Hematopoietic multipotent progenitor cell treated with erythropoietin and hydrocortisone succinate and interleukin-3 and kit ligand, for 15 days (in vitro differentiated cells): ENCODE measurements at places on chromosomes 12 and 14.

- no peak for DNase-seq
Observed at GRCh38 chr12:14802721-14803010, 612 bp downstream of the WBP11 start.

DNA sequence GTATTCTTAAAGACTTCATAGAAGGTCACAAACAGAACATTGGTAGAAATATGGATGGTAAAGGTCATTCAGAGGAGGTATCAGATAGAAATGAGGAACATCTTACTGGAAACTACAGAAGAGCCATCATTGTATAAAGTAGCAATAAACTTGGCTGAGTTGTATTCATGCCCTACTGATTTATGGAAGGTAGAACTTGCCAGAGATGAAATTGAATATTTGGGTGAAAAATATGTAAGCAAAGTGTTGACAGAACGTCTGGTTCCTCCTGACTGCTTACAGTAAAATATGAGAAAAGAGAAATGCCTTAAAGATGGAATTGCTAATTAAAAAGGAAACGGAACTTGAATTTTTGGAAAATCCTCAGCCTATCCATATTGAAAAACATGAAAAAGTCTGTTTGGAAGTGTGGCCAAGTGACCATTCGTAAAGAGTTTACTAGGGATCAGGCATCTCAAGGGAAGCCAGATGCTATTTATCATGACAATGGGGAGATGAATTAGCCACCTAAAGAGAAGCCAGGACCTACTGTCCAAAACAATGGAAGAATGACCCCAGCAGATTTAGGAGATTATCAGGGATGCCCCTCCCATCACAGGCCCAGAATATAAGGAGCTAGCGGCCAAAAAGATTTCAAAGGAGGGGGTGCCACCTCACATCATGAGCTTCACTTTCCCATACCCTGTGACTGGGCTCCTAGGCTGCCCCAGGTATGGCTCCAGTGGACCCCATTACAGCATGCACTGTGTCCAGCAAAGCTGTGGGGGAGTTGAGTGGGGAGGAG is 189.3 kb downstream of the ITPR2 start:
- DNase-seq = no peak

DNA sequence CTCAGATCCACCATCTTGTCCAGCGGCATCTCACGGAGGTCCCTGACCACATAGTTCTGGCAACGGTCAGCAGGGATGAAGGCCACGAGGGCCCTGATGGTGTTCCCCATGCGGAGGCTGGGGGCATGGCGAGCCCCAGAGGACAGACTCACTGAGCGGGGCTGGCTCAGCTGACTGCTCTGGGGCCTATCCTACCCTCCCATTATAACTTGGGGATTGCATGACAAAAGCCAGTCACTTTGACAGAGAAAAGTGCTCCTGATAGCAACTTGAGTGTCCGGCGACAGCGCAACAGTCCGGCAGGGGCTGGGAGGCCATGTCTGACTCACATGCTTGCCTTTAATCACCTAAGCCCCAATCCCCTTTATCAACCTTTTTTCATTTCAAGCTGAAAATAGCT is at the start of gene LRRC10:
Gene LRRC10, minus strand, starts transcription at position 179 of the 400 bp plus-strand sequence. Its CDS starts 69 bp downstream, at position 110.
- no peak for DNase-seq

GRCh38 chr14:36085861-36086260 is 90.7 kb downstream of the PTCSC3 start:
- no peak for DNase-seq

DNA sequence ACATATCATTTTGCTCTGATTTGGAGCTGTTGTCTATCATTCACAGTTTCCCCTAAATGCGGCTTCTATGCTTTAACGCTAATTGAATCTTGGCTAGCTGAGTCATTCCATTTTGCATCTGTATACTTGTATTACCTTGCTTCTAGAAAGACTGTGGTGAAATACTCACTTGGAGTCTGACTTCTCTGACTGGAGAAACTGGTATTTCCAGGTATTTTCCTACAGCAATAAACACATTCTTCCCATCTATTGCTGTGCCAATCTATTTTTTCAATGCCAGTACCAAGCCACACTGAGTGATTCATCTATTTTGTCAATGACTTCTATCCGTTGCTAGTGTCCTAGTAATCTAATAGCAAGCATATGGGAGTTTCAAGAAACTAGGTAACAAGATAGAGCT is 76.0 kb upstream of the ST8SIA1 start:
- DNase-seq = no peak

GRCh38 chr12:57433370-57433769 is 1.2 kb upstream of the INHBC start:
- DNase-seq = no peak

GRCh38 chr12:115072712-115073111 is 388.7 kb upstream of the TBX3 start:
- DNase-seq = no peak

GRCh38 chr14:84671776-84672175 is 858.2 kb upstream of the FLRT2 start:
- DNase-seq = no peak

- no peak for DNase-seq
Observed at GRCh38 chr14:93792391-93792790, 4.1 kb upstream of the PRIMA1 start.

GRCh38 chr14:33465846-33466700 is 484.8 kb downstream of the EGLN3 start:
- DNase-seq = no peak

GRCh38 chr12:8696442-8697090 is 1.2 kb upstream of the RIMKLB start:
- no peak for DNase-seq

DNA sequence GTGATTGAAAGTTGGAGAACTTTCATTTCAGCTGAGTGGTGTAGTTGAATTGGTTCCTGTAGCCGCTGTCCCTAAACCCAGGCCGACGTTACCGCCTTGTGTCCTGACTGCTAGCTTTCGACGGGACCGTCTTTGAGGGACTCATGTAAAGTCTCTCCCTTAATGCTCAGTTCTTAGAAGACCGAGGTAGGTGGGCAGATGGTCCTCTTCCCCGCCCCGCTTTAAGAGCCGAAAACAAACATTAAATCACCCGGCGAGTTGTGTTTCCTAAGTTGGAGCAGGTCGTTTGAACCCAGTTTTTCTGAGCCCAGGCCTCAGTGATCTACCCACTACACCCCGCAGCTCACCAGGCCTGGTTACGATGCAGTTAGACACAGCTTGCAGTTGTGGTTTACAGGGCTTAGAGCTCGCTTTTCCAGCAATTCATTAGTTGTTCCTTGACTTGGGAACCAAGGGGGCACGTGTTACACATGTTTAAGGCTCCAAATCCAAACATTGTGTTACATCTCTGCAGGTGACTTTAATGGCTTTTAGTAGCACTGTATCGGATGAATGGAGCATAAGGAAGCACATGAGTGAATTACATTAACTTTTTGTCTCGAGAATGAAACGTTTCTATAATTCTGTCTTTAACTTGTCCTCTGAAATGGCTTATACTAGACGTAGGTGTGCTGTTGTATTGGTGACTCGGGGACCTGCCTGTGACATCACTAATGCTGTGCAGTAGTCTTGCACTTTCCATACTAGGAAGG is 790 bp downstream of the NEDD1 start:
- peak; percentile 33 for DNase-seq

DNA sequence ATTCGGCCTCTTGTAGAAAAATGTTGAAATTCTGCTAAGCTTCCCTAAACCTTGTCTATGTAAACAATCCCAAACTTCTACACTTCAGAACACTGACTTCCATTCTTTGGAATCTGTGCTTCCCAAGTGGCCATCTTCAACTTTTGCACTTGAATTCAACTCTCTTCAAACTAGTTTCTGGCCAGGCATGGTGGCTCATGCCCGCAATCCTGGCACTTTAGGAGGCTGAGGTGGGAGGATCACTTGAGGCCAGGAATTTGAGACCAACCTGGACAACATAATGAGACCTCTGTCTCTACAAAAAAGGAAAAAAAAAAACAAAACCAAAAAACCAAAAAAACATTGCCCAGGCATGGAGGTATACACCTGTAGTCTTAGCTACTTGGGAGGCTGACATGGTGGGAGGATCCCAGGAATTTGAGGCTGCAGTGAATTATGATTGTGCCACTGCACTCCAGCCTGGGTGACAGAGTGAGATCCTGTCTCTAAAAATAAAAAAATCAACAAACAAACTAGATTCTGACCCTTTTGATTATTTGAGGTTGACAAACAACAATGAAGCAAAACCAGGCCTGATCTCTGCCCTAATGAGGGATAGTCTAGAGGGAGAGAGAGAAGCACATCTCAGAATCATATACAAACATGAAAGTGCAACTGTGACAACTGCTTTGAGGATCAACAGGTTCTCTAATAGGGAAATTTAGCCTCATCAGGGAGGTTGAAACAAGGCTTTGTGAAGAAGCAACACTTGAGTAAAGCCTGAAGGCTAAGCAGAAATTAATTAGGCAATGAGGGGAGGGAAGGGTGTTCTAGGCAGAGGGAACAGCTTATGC is 11.6 kb upstream of the C12orf75 start:
- no peak for DNase-seq

DNA sequence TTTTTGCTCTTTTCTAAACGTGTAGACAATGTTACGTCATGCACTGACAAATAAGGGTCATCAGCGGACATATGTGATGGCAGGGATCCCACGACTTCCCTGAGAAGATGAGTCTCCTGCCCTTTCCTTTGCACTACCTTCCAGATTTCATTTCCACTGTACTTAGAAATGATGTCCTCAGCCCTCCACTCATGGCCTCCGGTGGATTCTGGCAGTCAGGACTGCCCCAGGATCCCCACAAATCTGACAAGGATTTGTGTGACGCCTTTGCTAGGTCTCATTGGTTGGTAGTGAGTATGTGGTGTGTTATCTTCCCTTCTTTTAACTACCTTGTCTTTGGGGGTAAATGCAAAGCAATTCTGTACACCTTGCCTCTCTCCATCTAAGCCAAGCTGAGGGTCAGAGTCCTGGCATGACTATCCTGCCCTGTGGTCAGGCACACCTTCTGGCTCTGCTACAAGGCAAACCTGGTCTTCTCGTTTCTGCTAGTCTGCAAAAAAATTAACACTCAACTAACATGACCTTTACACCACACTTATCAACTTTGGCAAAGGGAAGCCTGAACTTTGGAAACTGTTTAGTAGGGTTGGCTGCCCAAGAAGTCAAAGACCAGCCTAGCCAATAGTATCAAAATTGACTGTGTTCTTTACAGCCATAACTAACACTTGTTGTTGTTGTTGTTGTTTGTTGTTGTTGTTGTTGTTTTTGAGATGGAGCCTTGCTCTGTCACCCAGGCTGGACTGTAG is 17.3 kb upstream of the DHRS4 start:
- no peak for DNase-seq

DNA sequence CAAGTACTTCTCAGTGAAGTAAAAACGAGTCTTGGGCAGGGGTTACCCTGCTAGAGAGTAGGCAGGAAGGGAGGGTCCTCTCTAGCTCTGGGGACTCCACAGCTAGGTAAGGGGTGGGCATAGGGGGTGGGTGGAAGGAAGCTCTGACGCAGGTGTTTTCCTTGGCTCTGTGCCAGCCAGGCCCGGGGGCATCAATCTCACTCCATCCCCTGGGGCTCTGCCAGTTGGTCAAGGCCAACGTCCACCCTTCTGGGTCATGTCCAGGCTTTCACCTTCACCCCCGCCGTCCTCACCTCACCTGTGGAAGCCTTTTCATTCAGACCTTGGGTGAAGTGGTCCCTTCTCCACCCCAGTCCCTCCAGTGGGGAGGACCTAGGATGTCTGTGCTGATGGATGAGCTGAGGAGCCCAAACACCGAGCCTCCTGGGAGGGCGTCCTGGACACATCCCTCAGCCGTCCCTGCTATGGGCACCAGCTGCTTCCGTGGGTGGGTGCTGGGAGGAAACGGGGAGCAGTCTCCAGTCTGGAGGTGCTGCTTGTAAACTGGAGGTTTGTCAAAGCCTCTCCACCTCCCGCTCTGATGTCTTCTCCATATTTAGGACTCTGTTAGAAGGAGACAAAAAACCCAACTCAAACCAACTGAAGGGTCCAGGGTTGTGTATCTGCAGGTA is 71.5 kb upstream of the SFSWAP start:
- DNase-seq = no peak

DNA sequence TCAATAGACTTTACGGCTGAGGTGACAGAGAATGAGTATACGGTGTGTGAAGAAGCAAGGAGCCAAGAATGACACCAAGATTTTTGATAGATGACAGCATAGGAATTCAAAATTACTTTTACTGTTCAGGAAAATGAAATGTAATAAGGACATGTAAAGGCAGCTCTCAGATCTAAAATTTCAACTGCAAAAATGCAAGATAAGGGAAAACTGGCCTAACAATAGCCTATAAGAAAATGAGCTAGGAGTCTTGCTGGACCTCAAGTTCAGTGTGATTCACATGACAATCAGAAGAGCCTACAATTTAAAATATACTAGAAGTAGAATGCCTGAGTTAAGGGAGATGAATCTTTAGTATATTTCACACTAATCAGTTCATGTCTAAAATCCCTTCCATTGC is 102.0 kb downstream of the RPS29 start:
- DNase-seq = no peak

DNA sequence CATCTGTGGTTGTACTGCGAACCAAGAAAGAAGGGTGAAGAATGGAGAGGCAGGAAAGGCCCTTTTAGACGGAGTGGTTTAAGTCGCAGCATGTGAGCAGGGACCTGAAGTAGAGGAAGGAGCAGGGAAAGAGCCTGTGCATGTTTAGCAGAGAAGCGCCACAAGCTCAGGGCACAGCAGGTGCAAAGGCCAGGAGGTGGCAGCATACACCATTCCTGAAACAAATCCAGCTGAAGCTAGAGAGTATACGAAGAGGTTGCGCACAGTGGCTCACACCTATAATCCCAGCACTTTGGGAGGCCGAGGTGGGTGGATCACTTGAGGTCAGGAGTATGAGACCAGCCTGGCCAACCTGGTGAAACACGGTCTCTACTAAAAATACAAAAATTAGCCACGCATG is 49.9 kb downstream of the HELB start:
- DNase-seq = peak; percentile 24

- peak; percentile 78 for DNase-seq
Observed at GRCh38 chr14:74608959-74609611, 3.0 kb downstream of the LTBP2 start.

DNA sequence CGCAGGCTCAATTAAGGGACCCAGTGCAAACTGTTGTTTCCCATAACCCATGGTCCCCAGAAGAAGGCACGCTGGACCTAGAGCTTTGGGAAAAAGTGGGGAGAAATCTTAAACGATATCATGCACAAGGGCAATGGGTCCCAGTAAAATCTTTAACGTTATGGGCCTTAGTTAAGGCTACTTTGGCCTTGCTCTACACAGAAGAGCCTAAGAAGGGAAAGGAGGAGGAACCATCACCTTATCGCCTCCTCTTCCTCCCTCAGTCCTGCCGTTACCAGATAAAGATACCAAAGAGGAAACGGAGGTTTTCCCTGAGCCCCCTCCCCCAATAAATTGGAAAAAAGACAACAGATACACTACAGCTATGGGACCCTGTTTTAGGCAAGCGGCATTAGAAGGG is 116.9 kb downstream of the PPHLN1 start:
- no peak for DNase-seq
